ENCODE measurements at places on chromosomes 5 and 9.

DNA sequence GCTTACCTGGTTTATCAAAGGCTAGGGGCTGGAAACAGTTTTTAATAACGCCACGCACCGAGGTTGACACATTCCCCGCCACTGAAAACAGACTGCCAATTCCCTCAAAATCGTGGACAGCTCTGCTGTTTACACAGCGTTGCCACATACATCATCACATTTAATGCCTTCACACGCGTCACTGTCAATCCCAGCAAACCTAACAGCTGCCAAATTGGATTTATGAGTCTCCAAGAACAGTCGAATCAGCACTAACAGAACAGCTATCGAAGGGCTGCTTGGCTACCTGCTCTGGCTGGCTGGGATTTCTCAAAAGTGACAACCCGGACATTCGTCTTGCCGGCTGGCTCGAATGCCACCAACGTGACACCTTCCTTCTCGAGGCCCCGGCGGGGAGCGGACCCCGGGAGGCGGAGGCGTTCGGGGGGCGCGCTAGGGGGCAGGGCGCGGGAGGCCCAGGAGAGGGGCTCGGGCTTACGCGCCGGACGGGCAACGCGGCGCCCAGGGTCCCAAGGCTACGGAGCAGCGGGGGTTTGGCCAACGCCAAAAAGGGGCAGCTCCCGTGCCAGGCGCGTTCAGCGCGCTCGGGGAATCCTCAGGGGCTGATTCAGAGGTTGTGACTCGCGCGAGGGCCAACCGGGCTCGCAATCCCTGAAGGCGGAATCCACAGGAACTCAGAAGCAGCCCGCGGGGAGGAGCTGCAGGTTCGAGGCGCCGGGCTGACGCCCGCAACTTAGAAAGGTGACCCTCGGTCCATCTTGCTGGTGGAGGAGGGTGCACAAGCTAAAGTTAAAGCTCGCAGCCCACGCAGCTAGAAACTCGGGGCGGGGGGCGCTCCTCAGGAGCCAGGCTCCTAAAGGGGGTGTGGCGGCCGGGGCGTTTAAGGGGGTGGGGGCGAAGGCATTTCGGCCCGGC lies 1.2 kb downstream of the CDC14B start:
- DNase-seq: no peak

- DNase-seq: no peak
Observed at GRCh38 chr5:935510-936084, 42.9 kb downstream of the TRIP13 start.

DNA sequence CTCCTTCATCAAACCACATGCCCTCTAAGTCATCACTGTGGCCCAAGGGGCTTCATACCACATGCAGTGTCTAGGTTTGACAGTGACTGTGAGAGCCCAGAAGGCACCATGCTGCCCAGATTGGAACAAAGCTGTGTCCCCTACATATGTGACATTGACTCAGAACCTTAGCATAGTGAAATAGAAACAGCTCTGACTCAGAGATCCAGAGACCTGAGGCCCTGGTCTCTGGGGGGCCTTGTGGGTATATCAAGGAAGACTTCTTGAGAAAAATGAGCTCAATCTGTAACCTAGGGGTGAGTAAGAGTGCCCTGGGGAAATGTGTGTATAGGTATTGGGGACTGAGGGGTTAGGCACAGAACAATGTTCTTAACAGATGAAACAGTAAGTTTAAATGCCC lies 7.1 kb upstream of the ENTREP1 start:
- DNase-seq: no peak

DNA sequence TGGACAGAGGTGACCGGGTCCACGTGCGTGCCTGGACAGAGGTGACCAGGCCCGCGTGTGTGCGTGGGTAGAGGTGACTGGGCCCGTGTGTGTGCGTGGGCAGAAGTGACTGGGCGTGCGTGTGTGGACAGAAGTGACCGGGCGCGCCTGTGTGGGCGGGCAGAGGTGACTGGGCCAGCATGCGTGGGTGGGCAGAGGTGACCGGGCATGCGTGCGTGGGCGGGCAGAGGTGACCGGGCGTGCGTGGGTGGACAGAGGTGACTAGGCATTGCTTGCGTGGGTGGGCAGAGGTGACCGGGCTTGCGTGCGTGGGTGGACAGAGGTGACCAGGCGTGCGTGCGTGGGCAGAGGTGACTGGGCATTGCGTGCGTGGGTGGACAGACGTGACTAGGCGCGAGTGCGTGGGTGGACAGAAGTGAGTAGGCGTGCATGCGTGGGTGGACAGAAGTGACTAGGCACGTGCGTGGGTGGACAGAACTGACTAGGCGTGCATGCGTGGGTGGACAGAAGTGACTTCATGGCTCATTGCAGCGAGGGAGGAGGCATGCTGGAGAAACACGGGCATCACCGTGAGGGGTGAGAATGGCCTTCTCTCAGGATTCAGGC lies 254.1 kb upstream of the IRX4 start:
- DNase-seq: no peak

DNA sequence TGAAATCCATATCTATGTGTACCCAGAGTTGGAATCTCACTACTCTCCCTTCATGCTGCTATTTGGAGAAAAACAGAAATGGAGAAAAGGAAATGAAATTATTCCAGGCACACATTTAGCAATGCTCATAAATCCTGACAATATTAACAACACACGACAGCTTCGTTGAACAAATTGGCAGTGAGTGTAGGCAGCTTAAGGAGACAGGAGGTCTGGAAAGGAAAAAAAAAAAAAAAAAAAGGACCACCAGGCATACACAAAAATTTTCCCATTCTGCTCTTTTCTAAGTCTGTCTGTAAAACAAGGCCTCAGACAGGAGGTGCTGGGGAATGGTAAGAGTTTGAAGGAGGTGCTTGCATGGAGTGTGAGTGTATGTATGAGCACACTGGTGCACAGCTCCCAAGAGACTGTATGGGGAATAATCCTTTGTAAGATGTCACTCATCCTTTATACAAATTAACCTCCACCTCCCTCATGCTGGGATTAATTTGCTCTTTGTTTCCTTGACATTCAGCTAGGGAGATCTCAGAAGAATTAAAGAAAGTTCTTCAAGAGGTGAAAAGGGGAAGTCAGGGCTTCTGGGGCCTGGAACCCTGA lies 78.9 kb downstream of the ASTN2 start:
- DNase-seq: no peak

GRCh38 chr5:1865948-1866347 lies 16.8 kb downstream of the IRX4 start:
- DNase-seq: no peak

DNA sequence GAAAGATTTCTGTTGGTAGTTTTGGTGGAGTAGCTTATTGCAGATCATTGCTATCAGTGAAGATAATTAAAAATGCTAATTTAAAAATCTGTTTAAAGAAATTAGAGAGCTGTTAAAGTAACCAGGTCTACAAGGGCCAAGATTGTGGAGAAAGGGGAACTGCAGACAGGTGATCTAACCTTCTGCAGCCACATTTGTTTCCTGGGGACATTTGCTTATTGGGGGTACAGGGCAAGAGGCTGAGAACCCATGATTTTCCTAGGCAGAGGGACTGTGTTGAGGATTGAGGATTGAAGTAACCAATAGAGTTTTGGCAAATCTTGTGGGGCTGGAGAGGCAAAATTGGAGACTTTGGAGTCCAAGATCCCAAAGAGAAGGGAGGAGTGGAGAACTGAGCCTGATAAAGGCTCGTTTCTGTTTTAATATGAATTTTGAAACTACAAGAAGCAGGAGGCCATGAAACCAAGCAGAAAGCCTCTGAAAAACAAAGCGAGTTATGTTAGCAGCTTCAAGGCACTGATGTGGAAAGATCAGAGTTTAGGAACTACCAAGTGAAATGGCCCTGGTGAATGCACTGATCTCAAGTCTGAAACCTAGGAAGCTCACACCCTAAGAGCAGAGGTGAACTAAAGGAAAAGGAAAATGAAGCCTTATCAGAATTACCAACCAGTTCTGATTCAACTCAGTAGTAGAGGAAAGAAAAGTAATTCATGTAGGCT lies 219.8 kb upstream of the C9orf72 start:
- DNase-seq: no peak

- DNase-seq: no peak
Observed at GRCh38 chr5:1415059-1415425, 30.2 kb downstream of the SLC6A3 start.

DNA sequence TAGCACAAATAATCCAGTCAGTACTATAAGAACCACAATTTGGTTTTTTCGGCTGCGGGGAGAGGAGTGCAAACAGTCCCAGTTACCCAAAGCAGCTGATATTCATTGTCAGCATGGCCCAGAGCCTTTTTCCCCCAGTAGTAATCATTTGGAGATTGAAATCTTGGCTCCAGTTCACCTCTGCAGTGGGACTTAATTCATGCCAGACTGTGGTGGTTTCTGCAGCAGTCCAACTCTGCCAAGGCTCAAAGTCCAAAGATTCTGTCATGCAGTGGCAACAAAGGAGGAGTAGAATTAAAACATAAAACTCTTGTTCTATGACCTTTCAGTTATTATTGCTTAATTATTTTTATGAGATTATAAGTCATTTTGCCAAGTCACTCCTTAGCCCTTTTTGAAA lies 25.0 kb upstream of the TRIM36 start:
- no peak for DNase-seq

DNA sequence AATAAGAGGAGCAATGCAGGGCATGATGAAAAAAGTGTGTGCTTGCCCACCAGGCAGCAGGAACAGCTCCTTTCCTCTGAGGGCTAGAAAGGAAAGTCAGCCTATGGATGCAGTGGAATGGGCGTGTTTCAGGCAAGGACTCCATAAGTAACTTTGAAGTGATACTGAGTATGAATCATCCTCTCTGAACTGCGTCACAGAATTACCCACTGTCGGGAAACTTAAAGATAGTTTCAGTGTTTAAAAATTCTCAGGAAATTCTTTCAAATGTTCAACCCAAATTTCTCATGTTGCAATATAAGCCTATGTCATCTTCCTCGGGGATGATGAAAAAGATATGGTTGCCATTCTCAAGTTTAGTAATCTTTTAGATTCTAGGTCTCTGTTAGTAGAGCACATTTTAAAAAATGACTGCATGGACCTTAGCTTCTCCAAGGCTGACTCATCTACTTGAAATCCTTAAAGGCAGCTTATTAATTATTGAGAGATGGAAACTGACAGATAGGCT lies 27.7 kb downstream of the PTCD2 start:
- no peak for DNase-seq

DNA sequence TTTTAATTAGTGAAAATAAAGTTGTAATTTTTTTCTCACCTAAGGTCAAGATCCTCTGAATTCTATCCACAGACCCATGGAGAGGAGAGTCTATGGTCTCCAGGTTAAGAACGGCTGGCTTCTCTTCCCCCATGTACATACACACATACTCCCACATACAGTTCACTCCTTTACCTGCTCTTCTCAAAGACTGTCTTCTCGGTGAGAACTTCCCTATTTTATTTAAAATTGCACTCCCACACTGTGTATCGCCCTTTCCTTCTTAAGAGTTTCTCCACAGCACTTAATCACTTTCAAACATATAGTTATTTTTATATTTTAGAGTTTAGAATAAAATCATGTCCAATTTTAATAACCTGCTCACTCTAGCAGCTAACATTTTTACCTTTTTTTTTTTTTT lies 3.6 kb upstream of the JADE2 start:
- DNase-seq: no peak

DNA sequence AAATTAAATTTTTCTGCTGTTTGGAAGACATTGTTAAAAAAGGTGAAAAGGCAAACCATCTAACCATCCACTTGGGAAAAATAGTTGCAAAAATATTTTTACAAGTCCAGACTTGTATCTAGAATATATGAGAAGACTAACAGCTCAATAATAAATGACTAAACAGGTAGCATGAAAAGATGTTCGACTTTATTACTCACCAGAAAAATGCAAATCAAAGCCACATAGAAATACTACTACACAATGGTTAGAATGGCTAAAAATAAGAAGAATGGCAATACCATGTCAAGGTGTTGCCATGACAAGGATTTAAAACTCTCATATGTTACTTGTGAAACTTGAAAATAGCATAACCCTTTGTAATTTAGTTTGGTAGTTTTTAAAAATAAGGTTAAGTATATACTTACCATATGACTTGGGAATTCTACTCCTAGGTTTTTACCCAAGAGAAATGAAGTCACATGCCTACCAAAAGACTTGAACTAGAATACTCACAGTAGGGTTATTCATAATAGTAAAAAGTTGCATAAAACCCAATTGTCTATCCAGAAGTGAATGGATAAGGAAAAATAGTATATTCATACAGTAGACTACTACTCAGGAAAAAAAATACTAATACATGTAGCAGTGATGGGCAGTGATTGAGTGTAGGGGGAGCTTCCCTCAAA lies 93.8 kb downstream of the VPS13A start:
- no peak for DNase-seq

GRCh38 chr5:29005386-29005785 lies 1967.0 kb upstream of the CDH9 start:
- no peak for DNase-seq
